ENCODE measurements at places on chromosomes 3 and 15.

- no peak for DNase-seq
Observed at GRCh38 chr3:195021692-195022091, 249.3 kb downstream of the XXYLT1 start.

DNA sequence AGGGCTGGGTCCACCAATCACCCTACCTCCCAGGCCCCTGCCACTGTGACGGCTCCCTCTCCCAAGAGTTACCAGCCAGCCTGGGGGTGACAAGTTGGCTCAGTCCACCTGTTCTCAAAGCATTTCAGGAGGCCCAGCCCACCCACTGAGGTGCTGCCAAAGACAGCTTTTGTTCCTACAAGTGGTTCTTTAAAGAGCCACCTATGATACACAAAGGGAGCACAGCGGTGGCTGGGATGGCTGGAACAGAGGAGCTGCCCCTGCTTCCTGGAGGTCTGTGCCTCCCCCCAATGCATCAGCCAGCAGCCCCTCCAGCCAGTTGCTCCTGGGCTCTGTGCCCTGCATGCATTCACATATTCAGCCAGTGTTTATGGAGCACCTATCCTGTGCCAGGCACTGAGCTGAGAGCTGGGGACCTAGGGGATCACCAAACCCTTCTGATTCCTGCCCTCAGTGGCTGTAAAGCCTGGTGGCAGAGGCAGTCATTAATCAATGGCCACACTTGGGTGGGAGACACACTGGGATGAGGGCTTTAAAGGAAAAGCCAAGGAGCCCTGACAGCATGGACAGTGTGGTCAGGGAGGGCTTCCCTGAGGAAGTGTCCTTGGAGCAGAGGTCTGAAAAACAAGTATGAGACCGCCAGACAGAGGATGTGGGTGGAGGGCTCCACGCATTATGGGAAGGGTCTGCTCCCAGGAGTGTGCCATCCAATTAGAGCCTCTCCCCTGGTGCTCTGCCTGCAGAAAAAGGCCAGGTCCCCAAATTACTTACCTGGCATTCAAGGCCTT is 107.1 kb upstream of the LINGO1 start:
- DNase-seq = no peak

DNA sequence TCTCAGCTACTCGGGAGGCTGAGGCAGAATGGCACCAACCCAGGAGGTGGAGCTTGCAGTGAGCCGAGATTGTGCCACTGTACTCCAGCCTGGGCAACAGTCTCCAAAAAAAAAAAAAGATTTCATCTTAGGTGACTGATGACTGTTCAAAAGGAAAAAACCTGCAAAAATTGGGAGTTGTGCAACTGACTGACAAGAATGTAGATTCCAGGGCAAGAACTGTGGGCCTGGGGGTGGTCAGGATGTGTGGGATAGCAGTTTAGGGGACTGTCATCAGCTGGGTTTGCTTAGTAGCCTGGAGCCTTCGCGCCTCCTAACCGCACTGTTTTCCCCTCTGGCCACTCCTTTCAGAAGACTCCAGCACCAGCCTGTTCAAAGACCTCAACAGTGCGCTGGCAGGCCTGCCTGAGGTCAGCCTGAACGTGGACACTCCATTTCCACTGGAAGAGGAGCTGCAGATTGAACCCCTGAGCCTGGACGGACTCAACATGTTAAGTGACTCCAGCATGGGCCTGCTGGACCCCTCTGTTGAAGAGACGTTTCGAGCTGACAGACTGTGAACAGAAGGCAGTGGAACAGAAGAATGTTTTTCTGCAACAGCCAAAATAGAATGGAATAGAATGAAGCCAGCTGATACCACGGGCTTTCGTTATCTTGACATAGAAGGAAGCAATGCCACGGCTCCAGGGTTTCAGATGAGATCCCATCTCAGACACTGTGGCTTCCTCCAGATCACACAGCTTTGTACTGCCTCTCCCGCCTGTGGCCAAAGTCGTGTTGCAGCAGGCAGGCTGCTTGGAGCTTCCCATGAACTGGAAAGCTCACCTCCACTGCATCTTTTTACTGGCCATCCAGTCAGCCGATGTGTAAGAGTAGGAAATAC is 75.3 kb upstream of the BLM start:
- no peak for DNase-seq

GRCh38 chr3:87702600-87702999 is 356.2 kb downstream of the CGGBP1 start:
- DNase-seq = no peak

DNA sequence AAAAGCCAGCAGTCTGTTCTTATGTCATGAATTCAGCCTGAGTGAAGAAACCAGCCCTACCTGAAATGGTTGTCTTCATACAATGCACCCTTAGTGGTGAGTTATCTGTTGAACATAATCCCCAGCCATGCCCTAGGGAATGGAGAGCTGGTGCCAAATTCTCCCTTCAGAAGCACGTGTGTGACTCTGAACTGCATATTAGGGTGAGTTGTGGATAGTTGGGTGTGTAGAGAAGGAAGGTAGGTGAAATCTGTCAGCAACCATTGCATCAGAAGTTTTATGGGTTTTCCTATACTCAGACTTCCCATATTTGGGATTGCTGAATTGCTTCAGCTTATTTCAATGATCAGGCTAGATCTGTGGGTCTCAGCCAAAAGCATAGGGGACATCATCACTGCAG is 46.5 kb upstream of the TP63 start:
- no peak for DNase-seq

DNA sequence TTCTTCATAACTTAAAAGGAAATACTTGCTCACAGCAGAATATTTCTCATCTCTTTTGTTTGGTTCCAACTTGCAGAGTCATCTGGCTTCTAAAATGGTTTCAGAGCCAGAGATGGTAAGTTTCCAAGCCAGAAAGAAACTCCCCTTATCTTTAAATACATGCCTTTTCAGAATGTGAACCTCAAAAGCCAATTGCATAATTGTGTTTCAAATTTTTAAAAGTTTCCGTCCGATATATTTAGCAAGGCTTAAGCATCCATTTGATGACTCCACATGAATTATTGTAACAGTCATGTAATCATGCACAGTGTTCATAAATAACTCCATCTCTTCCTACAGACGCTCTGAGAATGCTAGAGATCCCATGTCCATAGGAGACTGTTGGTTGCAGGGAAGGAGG is 40.6 kb upstream of the C3orf80 start:
- DNase-seq = no peak

GRCh38 chr3:155285936-155286335 is 7.5 kb downstream of the STRIT1 start:
- no peak for DNase-seq

GRCh38 chr3:196660381-196661166 is 21.1 kb downstream of the NRROS start:
- DNase-seq = no peak

- DNase-seq = no peak
Observed at GRCh38 chr15:56929933-56930332, 11.5 kb downstream of the TCF12 start.

- no peak for DNase-seq
Observed at GRCh38 chr3:30764891-30765290, 129.6 kb downstream of the GADL1 start.

GRCh38 chr3:122318620-122319019 is 6.4 kb upstream of the CSTA start:
- no peak for DNase-seq

- peak; percentile 27 for DNase-seq
Observed at GRCh38 chr3:196192036-196192523, 19.1 kb downstream of the ZDHHC19 start.

- DNase-seq = no peak
Observed at GRCh38 chr15:41885321-41885720, 8.5 kb downstream of the SPTBN5 start.

GRCh38 chr3:105505170-105505569 is 138.5 kb downstream of the ALCAM start:
- no peak for DNase-seq

GRCh38 chr3:53416530-53416929 is 69.2 kb upstream of the DCP1A start:
- no peak for DNase-seq

DNA sequence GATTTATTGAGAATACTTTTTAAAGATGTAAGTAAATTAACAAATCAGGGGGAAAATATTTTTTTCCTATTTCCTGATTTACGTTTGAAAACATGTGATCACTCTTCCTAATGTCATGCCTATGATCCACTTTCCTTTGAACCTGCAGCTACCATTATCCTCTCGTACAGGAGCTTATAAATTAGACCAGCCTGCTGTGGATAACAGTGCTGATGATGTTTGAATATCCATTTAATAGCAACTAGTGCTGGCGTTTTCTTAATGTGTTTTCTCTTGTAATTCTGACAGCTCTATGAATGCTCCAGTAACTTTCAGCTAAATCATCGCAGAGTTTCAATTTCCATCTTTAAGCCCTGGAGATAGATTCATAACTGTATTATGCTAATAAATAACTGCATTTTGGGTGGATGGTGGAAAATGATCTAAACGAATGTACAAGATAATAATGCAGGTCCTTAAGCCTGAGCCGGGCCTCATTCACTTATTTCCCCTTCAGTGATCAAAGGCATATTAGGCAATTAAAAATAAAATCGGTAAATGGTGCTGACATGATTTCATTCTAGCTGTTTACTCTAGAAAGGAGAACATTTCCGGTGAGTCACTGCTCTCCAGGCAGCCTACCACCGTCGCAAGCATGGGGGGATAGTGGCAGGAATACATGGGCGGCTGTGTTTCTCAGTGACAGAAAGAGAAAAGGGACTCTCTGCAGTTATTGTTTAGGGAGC is 58.5 kb upstream of the SLC24A5 start:
- no peak for DNase-seq

- no peak for DNase-seq
Observed at GRCh38 chr3:88767746-88768145, 339.7 kb upstream of the EPHA3 start.

GRCh38 chr3:62665627-62666437 is 209.4 kb downstream of the CADPS start:
- no peak for DNase-seq

- DNase-seq = no peak
Observed at GRCh38 chr15:32030795-32031194, 480 bp downstream of the CHRNA7 start.

DNA sequence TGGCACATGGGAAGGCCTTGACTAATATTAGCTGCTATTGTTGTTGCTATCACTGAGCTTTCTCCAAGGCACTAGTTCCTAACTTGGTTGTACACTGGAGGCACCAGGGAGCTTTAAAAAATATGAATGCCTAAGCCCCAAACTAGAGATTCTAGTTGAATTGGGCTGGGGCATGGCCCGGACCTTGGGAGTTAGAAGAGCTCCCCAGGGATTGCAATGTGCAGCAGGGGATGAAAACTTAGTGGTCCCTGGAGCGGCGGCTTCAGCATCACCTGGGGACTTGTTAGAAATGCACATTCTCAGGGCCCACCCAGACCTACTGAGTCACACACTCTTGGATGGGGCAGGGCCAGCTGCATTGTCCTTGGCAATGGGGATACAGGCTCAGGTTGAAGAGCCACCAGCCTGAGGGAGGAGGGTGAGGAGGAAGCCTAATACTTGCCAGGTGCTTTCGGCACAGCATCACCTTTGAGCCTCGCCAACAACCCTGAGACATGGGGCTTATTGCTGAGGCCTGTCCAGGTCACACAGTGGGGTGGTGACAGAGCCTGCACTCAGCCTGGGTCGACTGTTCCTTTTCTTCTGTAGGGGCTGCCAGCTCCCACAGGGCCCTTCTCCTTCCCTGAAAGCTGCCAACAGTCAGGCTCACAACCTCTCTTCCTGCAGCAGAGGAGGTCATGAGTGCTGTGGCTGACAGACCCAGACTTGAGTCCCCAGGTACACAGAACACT is 84.5 kb downstream of the ATP2B2 start:
- DNase-seq = no peak

DNA sequence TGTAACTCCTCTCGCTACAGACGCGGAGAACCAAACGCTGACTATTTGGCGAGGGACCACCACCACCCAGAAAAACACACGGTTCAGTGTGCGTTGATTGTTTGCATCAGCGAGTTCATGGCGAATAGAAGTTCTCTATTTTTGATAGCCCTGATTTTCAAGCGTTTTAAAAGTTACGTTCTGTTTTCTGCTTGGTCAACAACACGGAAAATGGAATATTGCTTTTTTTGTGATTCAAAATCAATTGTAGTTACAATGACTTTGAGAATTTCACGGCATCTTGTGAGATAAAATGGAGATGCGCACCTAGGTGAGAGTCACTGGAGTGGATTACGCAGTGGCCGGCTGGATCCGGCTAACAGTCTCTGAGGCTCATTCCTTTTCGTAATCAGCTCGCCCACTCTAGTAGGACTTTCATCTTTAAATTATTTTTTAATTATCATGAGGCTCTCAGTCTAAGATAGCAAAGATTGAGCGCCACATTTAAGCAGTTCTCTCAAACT is 54.8 kb downstream of the CCDC54 start:
- no peak for DNase-seq

DNA sequence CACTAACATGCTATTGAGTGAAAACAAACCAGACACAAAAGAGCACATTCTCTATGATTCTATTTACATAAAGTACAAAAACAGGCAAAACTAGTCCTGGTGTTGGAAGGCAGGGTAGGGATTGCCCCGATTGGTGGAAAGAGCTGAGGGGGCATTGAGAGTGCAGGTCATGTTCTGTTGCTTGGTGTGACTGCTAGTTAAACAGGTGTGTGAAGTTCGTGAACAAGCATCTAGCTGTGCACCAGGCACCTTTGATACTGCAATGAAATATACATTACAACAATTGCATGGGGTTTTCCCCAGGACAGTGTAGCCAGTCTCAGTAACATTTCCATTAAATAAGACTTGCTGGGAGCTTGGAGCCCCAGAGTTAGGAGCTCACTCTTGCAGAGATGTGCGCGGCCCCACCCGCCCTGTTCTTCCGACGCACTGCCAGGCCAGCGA is 26.3 kb upstream of the THRB start:
- no peak for DNase-seq

GRCh38 chr3:40895109-40895508 is 304.2 kb upstream of the CTNNB1 start:
- DNase-seq = no peak

DNA sequence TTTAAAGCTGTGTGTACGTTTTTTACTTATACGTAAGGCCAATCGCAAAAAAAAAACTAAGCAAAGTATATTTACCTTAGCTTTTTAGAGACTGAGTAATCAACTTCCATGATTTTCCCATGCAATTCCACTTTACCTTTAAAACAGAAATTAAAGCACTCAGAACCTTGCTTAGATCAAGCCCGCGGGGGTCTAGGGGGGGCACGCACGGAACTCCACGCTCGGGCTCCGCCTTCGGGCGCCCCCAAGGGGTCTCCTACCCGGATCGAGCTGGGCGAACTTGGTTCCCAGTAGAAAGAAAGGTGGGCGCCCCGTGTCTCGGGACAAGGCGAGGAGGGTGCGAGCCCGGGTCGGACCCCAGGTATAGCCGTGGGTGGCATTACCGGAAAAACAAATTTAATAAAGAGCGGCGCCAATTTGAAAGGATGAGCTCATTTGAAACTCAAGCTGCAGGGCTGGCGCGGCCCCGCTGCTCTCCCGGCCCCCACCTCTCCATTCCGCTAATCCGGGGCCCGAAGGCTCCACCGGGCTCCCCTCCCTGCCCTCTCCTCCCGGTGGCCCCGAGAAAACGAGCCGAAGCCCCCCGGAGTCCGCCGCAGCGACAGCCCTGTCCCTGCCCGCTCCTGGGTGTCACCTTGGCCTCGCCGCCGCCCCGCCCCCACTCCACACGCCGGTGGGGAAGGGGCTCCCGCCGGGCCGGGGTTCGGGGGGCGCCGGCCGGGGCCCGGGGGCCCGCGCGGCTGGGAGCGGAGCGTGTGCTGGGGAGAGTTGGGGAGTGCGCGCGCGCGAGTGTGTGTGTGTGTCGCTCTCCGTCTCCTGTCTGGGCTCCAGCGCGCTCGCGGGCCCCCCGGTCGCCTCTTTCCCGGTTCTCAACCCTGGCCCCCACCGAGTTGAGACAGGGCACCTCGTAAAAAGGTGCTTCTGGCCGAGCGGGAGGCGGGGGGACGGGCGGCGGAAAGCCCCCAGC is 1.5 kb downstream of the IGF2BP2 start:
- no peak for DNase-seq

Measured in stimulated activated CD4-positive, alpha-beta T cell treated with anti-CD3 and anti-CD28 coated beads, Interleukin-15, amount 100 ng/mL, for 1 hour (primary cell).